Hepatocyte (in vitro differentiated cells): ENCODE measurements at places on chromosomes 11 and 22.

GRCh38 chr11:64410404-64410734, 51.4 kb downstream of the RPS6KA4 start:
- H3K36me3 ChIP-seq: no peaks in the 10 kb centered on the region
- no peak for DNase-seq
- peak overlapping the region; percentile 10 for H3K27ac ChIP-seq

- no peaks in the 10 kb centered on the region for H3K4me1 ChIP-seq
- H3K27me3 ChIP-seq: no peaks in the 10 kb centered on the region
- H3K4me3 ChIP-seq: no peak overlapping the region
- no peak for DNase-seq
Measured at GRCh38 chr11:16811136-16812020, 72.9 kb downstream of the C11orf58 start.

- H3K4me1 ChIP-seq: no peaks in the 10 kb centered on the region
- no peaks in the 10 kb centered on the region for H3K27me3 ChIP-seq
- H3K36me3 ChIP-seq: no peaks in the 10 kb centered on the region
- H3K27ac ChIP-seq: no peak overlapping the region
Measured at GRCh38 chr11:27120211-27120610, 79.6 kb downstream of the BBOX1 start.

- DNase-seq: peak; percentile 65
- no peak overlapping the region for H3K4me3 ChIP-seq
- H3K4me1 ChIP-seq: peaks cover 51% of the 10 kb centered on the region
- H3K27ac ChIP-seq: peak overlapping the region; percentile 98
Measured at GRCh38 chr11:65559951-65560537, 1.9 kb upstream of the LTBP3 start.

- H3K27ac ChIP-seq: no peak overlapping the region
- H3K36me3 ChIP-seq: no peaks in the 10 kb centered on the region
- no peak for DNase-seq
- no peak overlapping the region for H3K4me3 ChIP-seq
Measured at GRCh38 chr11:92251980-92252379, 27.4 kb downstream of the FAT3 start.

GRCh38 chr11:114230031-114230704, 66.0 kb upstream of the NNMT start:
- H3K27ac ChIP-seq: no peak overlapping the region
- H3K4me3 ChIP-seq: no peak overlapping the region
- H3K36me3 ChIP-seq: no peaks in the 10 kb centered on the region
- H3K27me3 ChIP-seq: no peaks in the 10 kb centered on the region
- H3K4me1 ChIP-seq: peaks cover 11% of the 10 kb centered on the region
- DNase-seq: no peak

DNA sequence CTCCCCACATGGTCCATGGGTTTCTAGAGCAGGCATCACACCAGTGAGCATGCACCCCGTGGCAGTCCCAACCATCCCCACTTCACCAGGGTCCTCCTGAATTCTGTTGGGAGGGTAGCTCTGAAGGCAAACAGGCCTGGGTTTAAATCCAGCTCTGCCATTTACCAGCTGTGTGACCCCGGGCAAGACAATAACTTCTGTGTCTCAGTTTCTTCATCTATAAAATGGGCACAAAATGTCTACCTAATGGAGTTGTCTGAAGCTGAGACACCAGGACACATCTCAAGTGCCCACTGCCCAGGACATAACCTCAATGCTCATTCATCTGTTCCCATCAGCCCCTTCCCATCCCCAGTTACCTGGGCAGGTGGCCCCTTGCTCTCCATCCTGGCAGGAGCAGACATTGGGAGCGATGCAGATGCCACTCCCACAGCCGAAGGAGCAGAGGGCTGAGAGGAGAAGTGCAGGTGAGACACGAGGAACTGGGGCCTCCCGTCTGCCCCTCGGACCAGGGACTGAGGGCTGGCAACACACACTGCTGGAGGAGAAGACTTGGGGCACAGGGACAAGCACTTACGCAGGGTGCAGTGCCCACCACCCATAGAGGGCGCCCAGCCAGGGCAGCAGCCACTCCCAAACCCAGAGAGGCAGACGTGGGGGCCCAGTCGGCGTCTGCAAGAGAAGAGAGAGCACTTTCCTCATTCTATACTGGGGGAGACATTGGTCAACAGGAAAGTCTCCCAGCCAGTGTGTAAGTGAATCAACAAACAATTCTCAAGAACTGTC, 4.0 kb downstream of the VWCE start:
- H3K4me3 ChIP-seq: no peak overlapping the region
- H3K36me3 ChIP-seq: no peaks in the 10 kb centered on the region

- H3K27me3 ChIP-seq: no peaks in the 10 kb centered on the region
- H3K4me3 ChIP-seq: no peak overlapping the region
- H3K36me3 ChIP-seq: no peaks in the 10 kb centered on the region
- H3K4me1 ChIP-seq: no peaks in the 10 kb centered on the region
Measured at GRCh38 chr11:130729193-130729592, 187.1 kb downstream of the SNX19 start.

GRCh38 chr11:67264260-67264659, 2.0 kb upstream of the GRK2 start:
- H3K27ac ChIP-seq: no peak overlapping the region
- no peak overlapping the region for H3K4me3 ChIP-seq
- H3K4me1 ChIP-seq: peaks cover 23% of the 10 kb centered on the region
- no peaks in the 10 kb centered on the region for H3K27me3 ChIP-seq

- no peaks in the 10 kb centered on the region for H3K36me3 ChIP-seq
- H3K27ac ChIP-seq: no peak overlapping the region
- DNase-seq: no peak
- H3K27me3 ChIP-seq: no peaks in the 10 kb centered on the region
- H3K4me1 ChIP-seq: peaks cover 9% of the 10 kb centered on the region
Measured at GRCh38 chr11:108959105-108959761, 294.4 kb downstream of the DDX10 start.

- DNase-seq: peak; percentile 18
- H3K4me1 ChIP-seq: peaks cover under 1% of the 10 kb centered on the region
- no peaks in the 10 kb centered on the region for H3K27me3 ChIP-seq
Measured at GRCh38 chr11:34250732-34251588, 106.8 kb downstream of the ABTB2 start.

DNA sequence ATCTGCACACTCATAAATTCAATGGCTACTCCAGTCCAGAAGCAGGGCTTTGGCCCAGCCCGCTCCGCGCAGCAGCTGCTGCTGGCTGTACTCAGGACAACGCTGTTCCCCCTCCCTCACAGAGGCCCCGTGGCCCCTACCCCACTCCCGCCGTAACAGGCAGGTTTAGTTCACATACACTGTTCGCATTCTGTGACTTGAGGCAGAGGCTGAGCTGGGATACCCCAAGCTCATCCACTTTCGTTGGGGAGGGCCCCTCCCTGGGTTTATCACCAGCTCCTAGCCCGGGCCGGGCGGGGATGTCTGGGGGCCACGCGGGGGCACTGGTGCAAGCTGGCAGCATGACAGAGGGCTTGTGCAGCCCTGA, 52.4 kb downstream of the SYT13 start:
- no peak overlapping the region for H3K27ac ChIP-seq
- no peaks in the 10 kb centered on the region for H3K36me3 ChIP-seq
- no peak for DNase-seq
- no peaks in the 10 kb centered on the region for H3K4me1 ChIP-seq
- H3K4me3 ChIP-seq: no peak overlapping the region

- no peaks in the 10 kb centered on the region for H3K36me3 ChIP-seq
- no peak for DNase-seq
- H3K4me1 ChIP-seq: no peaks in the 10 kb centered on the region
- no peaks in the 10 kb centered on the region for H3K27me3 ChIP-seq
Measured at GRCh38 chr22:44249376-44250147, 63.2 kb downstream of the SHISAL1 start.
